ENCODE measurements at places on chromosomes 5 and 9. TPM values are rescaled to one million over a fixed set of nuclear protein-coding genes. Genes with fewer than 3 reads are reported as not detected.

CMYA5 gene
- total RNA-seq = 4.1 TPM

OR1J2 gene
- total RNA-seq = 0.33 TPM

PPP3R2 gene
- not detected for total RNA-seq

PCDHA12 gene
- 0.50 TPM for total RNA-seq

GPRIN1 gene
- total RNA-seq = 6.3 TPM

ARL10 gene
- 9.8 TPM for total RNA-seq

MRRF gene
- 36.8 TPM for total RNA-seq

TMEM232 gene
- total RNA-seq = 5.6 TPM

CCL27 gene
- not detected for total RNA-seq

TSC1 gene
- total RNA-seq = 41.5 TPM

SLC36A1 gene
- total RNA-seq = 4.6 TPM

PCDHGA1 gene
- 1.8 TPM for total RNA-seq

UGT3A1 gene
- total RNA-seq = not detected

PLGRKT gene
- total RNA-seq = 12.6 TPM

BHMT gene
- total RNA-seq = 0.17 TPM

STK32A gene
- 2.8 TPM for total RNA-seq

NME5 gene
- 2.5 TPM for total RNA-seq

UHRF2 gene
- 56.2 TPM for total RNA-seq

PCDHGA3 gene
- 1.5 TPM for total RNA-seq

CTSV gene
- total RNA-seq = under 0.01 TPM

WNT8A gene
- total RNA-seq = not detected

C7 gene
- under 0.01 TPM for total RNA-seq

EGFLAM gene
- total RNA-seq = 0.33 TPM

PFDN1 gene
- total RNA-seq = 35.5 TPM

TNFSF8 gene
- not detected for total RNA-seq

PCDH1 gene
- 2.3 TPM for total RNA-seq

CDX1 gene
- total RNA-seq = 0.33 TPM

ANKRD18A gene
- not detected for total RNA-seq

ADAMTS12 gene
- 10.7 TPM for total RNA-seq

All from fibroblast of lung (primary cell).